Adipocyte (in vitro differentiated cells): ENCODE measurements at places on chromosomes 6 and 20.

DNA sequence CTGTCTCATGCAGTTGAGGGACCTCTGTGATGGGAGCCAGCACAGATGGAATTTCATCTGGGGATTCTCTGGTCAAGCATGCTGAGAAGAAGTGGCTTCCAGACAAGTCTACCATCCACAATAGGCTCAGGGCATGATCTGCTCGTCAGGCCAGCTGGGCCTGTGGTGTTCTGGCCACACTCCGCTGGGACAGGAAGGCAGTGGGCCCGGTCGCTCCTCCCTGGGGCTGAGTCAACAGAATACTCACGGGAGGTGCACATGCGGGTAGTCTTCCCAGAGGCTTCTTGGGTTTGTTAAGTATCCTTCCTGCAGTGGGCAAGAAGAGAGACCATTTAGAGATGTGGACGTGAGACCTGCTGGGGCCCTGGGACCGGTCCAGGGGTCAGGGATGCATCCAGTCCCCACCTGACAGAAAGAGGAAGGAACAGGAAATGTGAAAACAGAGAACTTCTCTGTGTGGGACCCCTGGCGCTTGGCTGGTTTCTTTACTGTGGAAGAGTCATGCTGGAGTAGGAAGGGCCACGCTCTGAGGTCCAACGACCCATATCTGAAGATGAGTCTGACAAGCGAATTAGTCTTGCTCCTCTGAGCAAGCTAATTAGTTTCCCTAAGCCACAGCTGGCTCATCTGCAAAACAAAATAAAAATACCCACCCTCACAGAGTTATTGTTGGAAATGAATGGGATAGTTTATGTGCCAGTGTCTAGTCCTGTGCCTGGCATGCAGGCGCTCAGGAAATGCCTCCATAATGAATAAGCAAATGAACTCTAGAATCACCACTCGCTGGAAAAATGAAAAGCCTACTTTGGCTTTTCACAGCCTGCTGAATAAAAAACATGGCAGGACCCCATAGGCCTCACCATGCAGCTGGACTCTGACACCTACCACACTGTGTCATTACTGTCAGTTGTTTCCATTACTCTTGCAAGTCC lies 67.3 kb downstream of the TRAM2 start:
- no peak for DNase-seq

GRCh38 chr20:44284032-44284431 lies 27.0 kb downstream of the FITM2 start:
- no peak for DNase-seq

DNA sequence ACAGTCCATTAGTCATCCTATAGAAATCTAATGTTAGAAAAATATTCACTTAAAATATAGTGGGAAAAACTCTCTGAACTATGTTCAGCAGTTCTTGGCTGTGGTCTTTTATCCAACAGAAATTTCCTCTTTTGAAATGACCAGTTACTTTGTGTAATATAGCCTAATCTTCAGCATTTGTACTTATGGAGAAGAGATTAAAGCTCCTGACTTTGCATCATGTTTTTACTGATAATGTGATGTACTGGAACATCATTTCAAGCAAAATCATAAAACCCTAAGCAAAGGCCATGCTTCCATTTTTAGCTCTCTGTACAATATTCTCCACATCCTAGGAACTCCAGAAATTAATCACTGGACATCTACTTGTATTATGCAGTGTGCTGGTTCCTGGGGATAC lies 430.8 kb upstream of the RUNX2 start:
- DNase-seq: no peak

GRCh38 chr6:15429141-15430110 lies 183.6 kb downstream of the JARID2 start:
- peak; percentile 78 for DNase-seq

- no peak for DNase-seq
These were observed 103.4 kb downstream of the LRRC1 start for GRCh38 chr6:53898026-53898795.

DNA sequence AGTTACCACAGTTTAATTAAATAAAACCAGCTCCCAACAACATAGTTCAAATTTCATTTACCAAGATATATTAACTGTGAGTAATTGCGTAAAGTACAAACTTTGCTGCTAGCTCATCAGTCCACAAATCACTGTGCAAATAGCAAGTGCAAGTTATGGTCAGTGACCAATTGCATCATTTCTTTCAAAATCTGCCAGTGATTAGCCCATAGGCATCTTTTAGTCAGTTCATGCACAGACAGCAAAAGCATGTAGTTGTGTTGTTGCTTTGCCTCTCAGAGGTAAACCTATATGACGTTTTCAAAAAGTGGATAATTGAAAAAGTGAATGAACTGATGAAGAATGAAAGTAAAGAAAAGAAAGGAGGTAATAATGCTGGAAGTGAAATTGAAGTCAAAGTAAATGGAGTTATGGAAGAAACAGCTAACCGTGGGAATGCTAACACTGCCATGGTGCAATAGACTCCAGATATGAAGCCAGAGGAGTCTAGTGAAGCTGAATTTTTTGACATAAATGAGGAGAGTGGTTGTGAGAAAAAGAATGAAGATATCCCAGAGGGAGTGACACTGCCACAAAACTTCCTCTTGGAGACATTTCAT lies 36.5 kb downstream of the ENPP1 start:
- DNase-seq: peak; percentile 50

- peak; percentile 66 for DNase-seq
These were observed 1.3 kb downstream of the ABHD16A start for GRCh38 chr6:31701666-31702404.

DNA sequence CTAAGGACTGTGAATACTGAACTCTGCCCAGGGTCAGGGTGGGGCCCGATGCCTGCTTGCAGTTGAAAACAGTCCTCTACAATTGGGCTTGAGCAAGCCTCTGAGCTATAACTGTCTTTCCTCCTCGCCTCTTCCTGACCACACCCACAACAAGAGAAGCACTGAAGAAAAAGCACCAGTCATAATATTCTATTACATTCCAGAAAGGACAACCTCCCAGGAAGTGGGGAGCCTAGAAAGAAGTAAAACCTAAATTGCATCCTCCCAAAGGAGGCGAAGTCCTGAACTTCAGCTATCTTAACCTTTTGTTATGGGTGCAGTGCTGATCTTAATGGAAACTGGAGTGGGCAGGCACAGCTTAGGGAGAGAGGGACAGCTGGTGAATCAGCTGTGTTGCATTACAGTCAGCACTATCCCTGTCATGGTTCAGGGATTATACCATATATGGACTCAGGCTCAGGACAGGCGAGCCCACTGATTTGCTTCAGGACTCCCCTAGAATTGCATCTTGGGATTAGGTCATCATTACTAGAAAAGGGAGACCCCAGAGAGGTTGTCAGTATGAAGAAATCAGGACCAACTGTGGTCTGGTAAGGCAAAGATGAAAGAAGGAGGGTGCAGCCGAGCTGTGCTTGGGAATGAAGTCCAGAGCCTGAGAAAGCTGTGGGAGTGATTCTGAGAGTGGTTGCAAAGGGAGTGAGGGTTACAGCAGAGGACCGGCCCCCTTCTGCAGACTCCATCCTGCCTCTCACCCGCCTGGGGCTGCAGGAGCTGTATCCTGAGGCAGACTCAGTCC lies 18.3 kb upstream of the TRAM2 start:
- DNase-seq: peak; percentile 93

GRCh38 chr6:119612911-119613381 lies 263.4 kb upstream of the MAN1A1 start:
- peak; percentile 41 for DNase-seq

DNA sequence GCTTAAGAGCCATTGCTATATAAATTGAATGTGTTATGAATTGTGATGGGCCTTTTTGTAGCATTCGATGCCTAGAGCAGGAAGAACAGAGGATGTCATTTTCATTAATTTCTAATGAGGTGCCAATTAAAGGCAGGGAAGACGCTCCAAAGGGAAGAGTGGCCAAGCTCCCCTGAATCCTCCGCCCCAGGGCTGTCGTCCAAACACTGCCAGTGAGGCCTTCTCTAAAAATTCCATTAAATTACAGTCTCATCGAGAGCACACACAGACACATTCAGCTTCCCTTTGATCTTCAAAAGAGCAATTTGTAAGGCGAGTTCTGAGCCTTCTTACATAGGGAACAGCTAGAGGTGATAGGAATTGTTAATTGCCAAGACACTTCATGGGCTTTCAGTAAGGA lies 300.0 kb downstream of the ZFAND3 start:
- no peak for DNase-seq

GRCh38 chr6:133977983-133978895 lies 25.2 kb downstream of the TBPL1 start:
- peak; percentile 50 for DNase-seq

- peak; percentile 75 for DNase-seq
These were observed 127.9 kb upstream of the NAA20 start for GRCh38 chr20:19889011-19889953.

DNA sequence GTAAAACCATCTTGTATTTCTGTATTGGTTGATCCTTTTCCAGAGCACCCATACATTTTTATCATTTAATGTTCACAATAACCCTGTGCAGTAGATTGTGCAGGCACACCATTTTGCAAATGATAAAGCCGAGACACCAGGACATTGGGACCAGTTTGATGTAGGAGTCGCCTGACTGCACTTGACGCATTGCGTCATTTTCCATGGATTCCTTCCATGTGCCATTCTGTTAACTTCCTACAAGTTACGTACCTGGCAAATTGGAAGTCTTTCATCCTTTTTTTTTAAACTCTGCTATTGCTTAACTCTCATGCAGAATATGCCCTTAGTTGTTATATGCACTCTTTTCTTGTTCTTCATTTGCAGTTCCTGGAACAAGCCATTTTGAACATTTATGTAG lies 43.0 kb downstream of the PRPH2 start:
- DNase-seq: no peak

DNA sequence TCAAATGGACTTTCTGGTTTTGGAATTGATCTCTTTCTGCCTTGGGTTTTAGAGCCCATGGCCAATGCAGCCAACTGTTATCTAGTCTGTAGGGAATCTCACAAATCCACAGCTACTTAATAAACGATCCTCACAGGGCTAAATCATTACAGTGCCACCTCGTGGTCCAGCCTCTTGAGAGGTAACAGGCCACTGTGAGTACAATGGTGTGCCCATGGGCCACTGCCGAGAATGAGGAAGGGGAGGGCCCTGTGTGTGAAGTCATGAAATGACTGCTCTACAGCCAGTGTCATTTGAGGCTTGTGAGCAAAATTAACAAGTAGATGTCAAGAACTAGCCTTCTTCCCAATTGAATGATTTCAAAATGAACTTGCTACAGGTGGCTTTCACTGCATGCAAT lies 54.3 kb upstream of the GMPR start:
- DNase-seq: no peak

DNA sequence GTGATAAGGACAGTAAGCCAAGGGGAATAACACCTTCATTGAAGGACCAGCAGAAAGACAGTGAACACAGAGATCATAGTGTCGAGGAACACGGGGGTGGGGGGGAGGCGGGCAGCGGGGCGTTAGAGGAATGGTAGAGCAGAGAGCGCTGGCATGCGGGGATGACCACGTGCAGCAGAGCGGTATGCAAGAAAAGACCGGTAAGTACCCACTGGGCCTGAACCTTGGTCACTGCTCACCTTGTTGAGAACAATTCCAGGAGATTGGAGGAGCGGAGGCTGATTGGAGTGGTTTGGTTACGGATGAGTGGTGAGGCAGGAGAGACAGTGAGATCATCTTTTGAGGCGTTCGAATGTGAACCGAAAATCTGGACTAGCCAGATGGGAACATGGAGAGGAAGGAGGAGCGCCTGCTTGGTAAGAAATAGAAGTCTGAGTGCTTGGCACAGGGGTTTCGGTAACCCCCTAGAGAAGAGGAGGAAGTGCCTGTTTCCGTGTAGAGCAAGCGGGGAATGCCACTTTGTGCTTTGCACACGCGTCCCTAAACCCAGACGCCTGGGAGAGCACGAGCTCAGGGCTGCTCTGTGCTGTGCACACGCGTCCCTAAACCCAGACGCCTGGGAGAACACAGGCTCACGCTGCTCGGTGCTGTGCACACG lies 70.0 kb downstream of the FAM120B start:
- DNase-seq: no peak

DNA sequence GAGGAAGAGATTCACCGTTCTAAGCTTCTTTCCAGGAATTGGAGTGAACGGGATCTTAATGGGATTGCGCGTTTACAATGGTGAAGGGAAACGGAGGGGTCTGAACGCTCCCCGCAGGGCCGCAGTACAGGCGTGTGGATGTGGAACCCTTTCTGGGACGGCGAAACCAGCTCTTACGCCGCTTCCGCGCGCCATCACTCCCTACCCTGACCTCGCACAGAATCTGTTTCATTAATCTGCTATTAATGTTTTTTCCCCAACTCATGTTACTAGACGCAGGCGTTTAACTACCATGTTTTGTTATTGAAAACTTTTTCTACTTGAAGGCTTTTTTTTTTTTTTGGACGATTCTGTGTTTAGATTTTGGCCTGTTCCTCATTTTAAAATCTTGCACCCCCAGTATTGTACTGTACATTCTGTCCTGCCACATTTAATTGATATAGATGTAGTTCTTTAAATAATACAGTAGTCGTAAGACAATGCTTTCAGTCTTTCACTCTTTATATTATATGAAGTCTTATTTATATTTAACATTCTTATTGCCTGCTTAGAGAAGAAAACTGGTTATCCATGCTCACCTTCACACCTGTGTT lies 696 bp upstream of the SUPT3H start:
- peak; percentile 71 for DNase-seq

- peak; percentile 61 for DNase-seq
These were observed 587.8 kb upstream of the JAG1 start for GRCh38 chr20:11261533-11262000.

DNA sequence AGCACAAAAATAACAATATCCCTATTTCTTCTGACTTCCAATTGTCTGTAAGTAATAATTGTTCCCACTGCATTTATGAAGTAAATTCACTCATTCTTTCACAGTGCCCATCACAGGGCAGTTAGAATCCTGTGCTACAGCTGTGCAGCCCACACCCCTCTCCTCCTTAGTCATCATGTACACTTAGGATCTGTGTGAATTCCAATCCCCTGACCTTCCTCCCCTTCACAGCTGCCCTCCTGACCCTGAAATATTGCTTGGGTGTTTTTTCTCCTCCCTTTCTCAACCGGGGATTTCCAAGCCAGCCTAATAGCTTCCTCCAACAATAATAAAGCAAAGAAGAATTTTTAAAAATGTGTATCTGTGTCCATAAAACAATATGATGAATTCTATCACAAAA lies 91.5 kb upstream of the BEND6 start:
- DNase-seq: peak; percentile 62

DNA sequence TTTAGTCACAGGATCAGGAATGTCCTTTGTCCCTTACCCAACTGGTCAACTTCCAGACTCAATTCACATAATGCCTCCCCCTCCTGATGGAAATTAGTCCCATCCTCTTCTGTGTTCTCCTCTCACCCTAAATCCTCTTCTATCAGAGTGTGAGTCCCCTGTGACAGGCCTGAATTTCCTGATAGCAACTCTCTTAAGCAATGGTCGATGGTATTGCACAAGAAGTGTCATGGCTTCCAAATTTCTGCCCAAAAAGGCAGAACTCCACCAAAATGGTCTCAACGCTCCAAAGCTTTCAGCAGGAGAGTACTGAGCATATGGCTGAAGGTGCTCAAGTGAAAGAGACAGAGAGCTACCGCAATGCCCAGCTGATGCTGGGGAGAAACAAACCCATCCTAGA lies 2.4 kb downstream of the PREP start:
- DNase-seq: no peak
